ENCODE measurements at places on chromosomes 7 and 10. TPM values are rescaled to one million over a fixed set of nuclear protein-coding genes. Genes with fewer than 3 reads are reported as not detected.

OR2A7 gene
- 4.5 TPM for total RNA-seq

SYT15 gene
- 0.75 TPM for total RNA-seq

GIMAP6 gene
- total RNA-seq = 118 TPM

TEX47 gene
- not detected for total RNA-seq

TLX1 gene
- not detected for total RNA-seq

PPA1 gene
- total RNA-seq = 166 TPM

OR2A42 gene
- not detected for total RNA-seq

NKX1-2 gene
- not detected for total RNA-seq

HNRNPA2B1 gene
- 622 TPM for total RNA-seq

ABCC2 gene
- total RNA-seq = 1.1 TPM

AFAP1L2 gene
- 0.96 TPM for total RNA-seq

PHF14 gene
- total RNA-seq = 31.4 TPM

FANK1 gene
- total RNA-seq = not detected

ZNF853 gene
- total RNA-seq = 0.60 TPM

TUBAL3 gene
- total RNA-seq = not detected

FRAT1 gene
- 8.7 TPM for total RNA-seq

GPER1 gene
- 0.10 TPM for total RNA-seq

ACTR3C gene
- 9.1 TPM for total RNA-seq

HOXA7 gene
- total RNA-seq = not detected

GPR146 gene
- 8.7 TPM for total RNA-seq

GSTO2 gene
- total RNA-seq = 0.72 TPM

HOXA6 gene
- not detected for total RNA-seq

MCM10 gene
- total RNA-seq = 35.8 TPM

ADCYAP1R1 gene
- total RNA-seq = not detected

PKD1L1 gene
- 0.10 TPM for total RNA-seq

KIAA1549 gene
- 0.40 TPM for total RNA-seq

HTR5A gene
- not detected for total RNA-seq

GRID1 gene
- total RNA-seq = not detected

C10orf95 gene
- total RNA-seq = 0.30 TPM

ACTL6B gene
- not detected for total RNA-seq

RHBDD2 gene
- 25.0 TPM for total RNA-seq

PHYHIPL gene
- total RNA-seq = not detected

OIT3 gene
- not detected for total RNA-seq

Data from activated naive CD4-positive, alpha-beta T cell treated with anti-CD3 and anti-CD28 coated beads, Interleukin-2, amount 10 ng/mL, durations not matched to agents 5 hours and 36 hours (primary cell).